ENCODE measurements at places on chromosomes 4 and X. TPM values are rescaled to one million over a fixed set of nuclear protein-coding genes. Genes with fewer than 3 reads are reported as not detected.

- DNase-seq: no peak
These were observed 1.7 kb downstream of the SLC2A9 start for GRCh38 chr4:10019521-10020051.

DNA sequence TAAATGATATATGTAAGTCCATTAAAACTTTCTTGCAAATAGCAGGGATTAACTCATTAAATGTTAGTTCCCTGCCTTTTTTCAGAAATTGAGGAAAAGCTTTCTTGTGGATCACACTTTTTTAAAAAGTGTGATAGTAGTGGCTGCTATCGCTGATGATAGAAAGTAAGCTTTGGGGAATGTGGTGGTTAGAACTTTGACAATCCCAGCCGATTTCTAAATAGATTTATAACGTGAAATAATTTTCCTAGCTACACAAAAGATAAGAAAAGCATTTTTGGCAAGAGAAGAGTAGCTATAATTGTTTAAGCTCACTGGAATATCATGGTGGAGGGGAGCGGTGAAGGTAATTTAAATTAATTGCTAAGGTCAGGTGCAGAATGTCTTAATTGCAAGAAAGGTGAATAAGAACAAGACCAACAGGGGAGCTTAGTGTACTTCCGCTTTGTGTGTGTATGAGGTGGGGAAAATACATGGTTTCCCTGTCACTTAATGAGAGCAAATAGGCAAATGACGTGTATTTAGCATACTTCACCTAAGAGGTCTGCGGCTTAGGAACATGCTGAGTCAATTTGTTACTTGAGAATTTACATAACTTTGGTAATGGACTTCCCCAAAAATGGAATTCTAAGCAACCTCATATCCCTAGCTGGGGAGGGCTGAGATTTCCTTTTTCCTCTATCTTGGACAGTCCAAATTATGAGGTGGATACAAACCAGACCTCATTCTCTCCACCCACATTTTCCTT lies 11.7 kb upstream of the IL21 start:
- DNase-seq: no peak

GRCh38 chr4:66814277-66814676 lies 731.0 kb downstream of the CENPC start:
- DNase-seq: no peak

DNA sequence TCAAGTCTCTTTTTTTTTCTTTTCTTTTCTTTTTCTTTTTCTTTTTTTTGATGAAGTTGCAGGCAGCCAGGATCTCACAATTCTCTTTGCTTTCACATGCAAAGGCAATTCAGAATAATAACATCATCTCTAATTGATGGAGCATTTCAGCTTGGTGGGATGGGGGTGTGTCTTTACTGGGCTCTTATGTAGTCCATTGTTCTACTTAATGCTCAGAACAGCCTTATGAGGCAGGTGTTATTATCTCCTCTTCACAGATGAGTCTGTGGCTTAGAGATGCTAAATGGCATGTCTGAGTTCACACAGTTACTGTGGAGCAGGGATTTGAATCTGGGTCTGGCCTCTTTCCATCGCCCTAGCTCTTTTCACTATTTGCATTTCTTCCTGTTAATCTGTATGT lies 70.2 kb downstream of the TRPC5 start:
- no peak for DNase-seq

GRCh38 chr4:27474691-27475090 lies 614.0 kb downstream of the STIM2 start:
- DNase-seq: no peak

GRCh38 chr4:111512081-111512783 lies 633.0 kb upstream of the FAM241A start:
- DNase-seq: no peak

- no peak for DNase-seq
These were observed 331.6 kb downstream of the BCOR start for GRCh38 chrX:39766085-39766726.

DNA sequence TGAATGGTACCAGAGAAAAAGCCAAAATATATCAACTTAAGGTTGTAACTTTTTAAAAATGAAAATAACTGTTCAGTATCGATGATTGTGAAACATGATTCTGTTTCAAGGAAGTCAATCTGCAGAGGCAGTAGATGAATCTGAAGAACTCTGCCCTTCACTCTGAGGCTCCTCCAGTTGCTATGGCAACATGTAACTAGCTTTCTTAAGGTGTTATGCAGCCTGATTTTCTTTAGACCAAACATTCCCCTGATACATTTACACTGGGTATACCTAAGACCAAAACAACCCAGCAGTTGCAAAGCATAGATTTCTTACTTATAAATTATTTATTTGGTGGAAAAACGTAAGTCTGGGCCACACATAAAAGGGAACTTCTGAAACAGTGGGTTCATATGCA lies 133.6 kb upstream of the RASGEF1B start:
- no peak for DNase-seq

- no peak for DNase-seq
These were observed 8.4 kb downstream of the RPL39 start for GRCh38 chrX:119783026-119783425.

DNA sequence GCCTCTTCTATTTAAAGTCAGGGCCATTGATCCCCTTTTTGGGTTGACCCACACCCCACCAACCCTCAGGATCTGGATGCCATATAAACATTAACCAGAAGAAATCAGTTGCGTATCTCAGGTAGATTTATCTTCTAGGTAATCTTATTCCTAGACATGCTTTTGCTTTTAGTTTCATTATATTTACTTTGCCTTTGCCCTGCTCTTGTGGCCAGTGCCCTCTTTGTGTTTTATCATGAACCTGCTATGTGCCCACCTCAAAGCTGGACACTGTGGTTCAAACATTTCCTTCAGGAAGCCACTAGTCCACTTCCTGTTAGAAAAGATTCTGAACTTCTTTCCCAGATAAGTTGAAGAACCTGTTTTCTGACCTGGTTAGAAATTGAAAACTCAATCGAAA lies 117.4 kb upstream of the EDNRA start:
- no peak for DNase-seq

DNA sequence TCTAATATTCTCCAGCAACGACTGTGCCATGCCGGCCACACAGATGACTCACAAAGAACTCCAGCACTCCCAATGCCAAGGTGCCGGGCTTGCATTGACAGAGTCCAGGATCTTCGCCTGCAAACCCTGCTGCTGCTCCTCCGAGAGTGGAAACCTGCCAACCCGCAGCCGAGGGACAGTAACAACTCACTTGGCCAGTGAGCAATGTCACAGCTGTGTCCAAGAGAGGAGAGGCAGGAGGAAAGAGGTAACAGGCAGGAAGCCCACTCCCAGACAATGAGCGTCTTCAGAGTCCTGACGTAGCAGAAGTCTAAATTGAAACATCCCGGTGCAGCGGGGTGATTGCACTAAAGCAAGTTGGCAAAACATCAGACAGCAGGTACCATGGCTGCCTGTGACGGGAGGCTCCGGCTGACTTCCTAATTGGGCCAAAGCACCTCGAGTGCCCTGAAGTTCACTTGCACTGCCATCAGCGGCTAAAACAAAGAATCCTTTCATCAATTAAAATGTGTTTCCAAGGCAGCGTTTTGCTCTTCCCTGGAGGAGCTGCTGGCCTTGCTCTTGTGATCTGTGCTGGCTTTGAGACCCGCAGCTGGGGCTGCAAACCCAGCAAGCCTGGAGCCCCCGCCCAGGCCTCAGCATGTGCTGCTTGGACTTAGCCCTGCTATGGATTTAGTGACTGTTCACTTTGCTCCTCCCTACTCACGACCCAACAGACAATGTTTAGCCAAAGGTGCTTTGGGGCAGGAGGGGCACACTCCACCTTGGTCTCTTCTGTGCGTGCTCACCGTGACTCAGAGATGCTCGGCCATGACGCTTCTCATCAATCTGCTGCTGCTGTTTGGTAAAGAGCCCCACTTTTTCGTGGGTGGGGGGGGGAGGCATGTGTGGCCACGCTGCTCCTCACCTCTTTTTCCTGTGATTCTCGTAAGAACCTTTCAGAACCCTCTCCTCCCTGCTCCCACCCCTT lies 36.5 kb downstream of the DCTD start:
- no peak for DNase-seq

- DNase-seq: no peak
These were observed 104.6 kb downstream of the DTHD1 start for GRCh38 chr4:36385951-36386571.

GRCh38 chrX:5748586-5749150 lies 480.0 kb downstream of the NLGN4X start:
- DNase-seq: no peak

DNA sequence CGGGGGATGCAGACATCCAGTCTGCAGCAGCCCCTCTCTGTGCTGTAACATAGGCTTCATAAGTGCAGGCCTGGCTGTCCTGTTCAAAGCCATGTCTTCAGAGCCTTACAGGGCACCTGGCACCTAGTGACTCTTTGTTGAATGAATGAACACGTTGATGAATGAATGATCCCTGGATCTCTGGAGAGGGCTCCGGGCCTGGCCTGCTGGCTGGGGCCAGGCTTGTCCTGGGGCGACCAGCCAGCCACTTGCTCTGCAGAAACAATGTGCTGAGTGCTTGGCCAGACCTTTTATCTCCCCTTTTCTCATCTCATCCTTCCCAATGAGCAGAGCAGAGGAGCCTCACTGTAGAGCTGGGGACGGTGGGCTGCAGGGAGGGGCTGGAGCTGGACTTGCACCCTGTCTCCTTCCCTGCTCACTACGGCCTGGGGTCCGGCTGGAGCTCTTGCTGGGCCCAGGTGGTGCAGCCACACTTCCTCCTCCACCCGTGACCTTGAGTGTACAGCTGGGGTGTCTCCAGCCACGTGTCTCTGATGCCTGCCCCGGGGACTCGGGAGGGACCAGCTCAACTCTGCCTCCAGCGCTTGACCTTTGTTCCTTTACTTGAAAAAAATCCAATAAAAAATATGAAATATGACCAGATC lies 77.9 kb downstream of the PSAPL1 start:
- DNase-seq: peak; percentile 65

DNA sequence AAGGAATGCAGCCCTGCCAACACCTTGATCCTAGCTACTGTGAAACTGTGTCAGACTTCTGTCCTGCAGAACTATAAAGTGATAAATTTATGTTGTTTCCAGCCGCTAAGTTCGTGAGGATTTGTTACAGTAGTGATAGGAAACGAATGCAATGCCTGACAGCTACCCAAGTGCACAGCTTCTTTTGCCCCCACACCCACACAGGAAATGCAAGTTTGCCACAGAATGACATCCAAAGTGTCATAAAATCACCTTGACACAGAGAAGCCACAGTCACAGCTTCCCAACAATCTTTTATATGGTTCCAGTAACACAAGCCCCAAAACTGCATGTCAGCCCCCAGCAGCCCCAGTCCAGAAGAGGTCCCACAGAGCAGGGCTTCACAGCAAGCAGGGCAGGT lies 216.9 kb upstream of the S100G start:
- no peak for DNase-seq

Gene DAPP1
- polyA plus RNA-seq: 0.28 TPM

Gene UBA1
- polyA plus RNA-seq: 33.8 TPM

Gene KLHL13
- 2.3 TPM for polyA plus RNA-seq

Gene IQCM
- not detected for polyA plus RNA-seq

Measured in aorta (tissue), 5 donors.